Stimulated activated CD8-positive, alpha-beta memory T cell treated with anti-CD3 and anti-CD28 coated beads, Interleukin-4, amount 100 ng/mL, for 48 hours (primary cell): ENCODE measurements at places on chromosomes 13 and 19.

DNA sequence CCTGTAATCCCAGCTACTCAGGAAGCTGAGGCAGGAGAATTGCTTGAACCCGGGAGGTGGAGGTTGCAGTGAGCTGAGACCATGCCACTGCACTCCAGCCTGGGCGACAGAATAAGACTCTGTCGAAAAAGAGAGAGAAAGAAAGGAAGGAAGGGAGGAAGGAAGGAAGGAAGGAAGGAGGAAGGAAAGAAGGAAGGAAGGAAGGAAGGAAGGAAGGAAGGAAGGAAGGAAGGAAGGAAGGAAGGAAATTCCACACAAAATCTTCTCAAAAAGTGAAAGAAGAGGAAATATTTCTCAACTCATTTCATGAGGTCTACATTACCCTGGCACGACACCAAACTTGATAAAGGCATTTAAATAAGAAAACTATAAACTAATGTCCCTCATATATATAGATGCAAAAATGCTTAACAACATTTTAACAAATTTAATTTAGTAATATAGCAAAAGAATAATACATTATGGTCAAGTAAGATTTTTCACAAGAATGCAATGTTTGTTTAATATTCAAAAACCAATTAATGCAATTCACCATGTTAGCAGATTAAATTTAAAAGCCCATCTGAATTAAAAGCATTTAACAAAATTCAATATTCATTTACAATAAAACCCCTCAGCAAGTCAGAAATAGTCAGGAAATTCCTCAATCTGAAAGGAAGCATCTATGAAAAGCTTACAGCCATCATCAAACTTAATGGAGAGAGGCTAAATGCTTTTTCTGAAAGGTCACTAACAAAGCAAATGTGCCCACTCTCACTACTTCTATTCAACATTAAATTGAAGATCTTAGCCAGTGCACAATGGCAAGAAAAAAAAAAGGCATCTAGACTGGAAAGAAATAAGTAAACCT is 12.0 kb upstream of the CPB2 start:
- no peak for DNase-seq

DNA sequence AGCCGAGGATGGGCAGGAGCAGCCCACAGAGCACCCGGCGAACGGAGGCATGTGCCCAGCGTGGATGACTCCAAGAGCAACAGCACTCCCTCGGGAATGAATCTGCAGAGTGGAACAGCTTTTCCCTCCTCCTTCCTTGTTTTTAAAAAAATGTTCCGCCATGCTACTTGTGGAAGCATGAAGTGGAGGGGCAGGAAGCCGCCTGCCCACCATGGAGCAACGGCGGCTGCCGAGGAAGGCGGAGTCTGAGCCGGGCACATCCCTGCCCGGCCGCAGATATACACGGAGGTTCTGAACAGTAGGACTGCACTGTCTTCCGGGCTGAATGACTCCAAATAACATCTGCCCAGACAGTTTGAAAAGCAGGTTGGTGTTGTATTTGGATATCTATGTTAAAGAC is 65.2 kb downstream of the SOX1 start:
- DNase-seq = no peak

DNA sequence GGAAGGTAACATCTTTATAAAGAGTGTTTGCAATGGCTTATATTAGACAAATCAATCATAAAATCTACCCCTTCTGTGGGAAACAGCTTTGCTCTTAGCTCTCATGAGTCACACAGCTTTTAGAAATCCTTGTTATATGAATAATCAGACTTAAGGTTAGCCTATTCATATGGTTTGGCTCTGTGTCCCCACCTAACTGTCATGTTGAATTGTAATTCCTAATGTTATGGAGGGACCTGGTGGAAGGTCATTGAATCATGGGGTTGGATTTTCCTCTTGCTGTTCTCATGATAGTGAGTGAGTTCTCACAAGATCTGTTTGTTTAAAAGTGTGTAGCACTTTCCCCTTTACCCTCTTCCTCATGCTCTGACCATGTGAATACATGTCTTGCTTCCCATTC is 704.2 kb upstream of the KLHL1 start:
- DNase-seq = no peak

DNA sequence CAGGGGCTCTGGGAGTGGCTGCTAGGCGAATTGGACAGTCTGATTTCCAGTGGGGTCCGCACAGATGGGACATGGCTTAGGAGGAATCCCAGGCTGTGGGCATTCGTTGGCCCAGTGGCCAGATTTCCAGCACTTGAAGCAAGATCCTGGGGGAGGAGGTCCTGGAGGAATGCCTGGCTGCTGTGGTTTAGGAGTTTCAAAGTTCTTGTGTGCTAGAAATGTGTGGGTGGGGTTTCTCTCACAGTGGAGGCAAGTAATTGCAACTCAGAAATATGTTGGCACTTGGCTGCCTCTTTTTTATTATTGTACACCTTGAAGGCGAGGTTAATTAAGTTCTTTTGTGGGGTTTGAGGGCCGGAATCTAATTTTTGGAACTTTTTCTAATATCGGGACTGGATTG is 17.1 kb downstream of the IGFL3 start:
- DNase-seq = no peak

DNA sequence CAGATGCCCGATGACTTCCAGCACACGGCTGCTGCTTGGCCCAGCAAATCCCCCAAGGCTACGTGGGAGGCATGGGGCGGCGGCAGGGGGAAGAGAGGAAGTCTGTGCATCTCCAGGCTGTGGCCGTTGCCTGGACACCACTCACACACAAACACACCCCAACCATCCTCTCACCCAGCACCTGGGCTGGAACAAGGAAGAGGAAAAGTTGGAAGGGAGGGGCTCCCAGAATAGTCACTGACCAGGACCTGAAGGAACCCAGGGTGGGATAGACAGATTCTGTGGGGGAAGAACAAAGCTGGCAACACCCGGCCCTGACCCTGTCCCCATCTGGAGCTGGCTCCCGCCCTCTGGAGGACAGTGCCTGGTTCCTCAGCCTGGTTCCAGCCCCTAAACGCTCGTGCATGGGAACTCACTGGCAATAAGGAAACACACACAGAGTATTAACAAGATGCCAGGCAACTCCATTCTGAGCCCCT is 11.2 kb downstream of the PPP6R1 start:
- DNase-seq = no peak

DNA sequence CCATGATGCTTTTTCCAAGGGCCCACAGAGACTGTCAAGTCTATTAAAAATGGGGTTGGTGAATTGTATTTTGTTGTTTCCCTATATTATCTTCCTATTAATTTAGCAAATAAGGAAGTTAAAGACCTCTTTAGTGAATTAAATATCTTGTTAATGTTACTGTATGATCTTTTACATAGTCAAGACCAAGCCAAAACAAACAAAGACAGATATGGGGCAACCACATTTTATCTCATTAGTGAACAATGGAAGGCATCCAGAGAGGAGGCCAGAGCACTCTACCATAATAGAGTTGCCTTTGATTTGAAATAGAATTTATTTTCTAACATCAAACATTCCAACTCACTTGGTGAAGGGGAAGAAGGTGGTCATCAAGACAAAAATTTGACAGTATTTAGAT is 169.4 kb downstream of the B3GLCT start:
- DNase-seq = no peak

DNA sequence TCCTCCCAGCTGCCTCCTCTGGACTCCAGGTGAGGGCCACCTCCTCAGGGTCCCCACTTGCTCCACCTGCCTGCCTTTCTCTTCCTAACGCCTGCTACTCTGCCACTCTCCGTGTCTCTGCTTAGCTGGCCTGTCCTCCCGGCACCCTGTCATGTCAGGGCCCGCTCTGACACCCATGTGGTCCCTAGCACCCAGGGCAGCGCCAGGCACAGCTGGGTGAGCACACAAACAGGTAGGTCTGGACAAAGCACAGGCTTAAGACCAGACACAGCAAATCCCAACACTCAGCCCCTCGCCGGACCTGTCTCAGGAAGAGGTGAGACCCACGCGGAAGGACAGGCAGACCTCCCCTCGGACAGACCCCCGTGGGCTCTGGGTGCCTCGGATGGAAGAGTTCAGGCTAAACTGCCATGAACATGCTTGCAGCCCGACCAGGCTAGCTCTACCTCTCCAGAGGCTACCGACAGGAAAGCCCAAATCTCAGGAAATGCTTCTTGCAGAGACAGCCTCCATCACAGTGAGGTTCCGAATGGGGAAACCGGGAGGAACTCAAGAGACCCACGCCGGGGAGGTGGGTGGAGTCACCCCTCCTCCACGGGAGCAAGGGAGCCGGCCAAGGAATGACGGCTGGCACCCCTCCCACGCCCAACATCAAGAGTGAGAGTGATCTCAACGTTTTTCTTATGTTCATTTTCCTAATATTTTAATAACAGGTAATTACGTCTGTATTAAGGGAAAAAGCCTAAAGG is 12.5 kb downstream of the ZNF787 start:
- no peak for DNase-seq

DNA sequence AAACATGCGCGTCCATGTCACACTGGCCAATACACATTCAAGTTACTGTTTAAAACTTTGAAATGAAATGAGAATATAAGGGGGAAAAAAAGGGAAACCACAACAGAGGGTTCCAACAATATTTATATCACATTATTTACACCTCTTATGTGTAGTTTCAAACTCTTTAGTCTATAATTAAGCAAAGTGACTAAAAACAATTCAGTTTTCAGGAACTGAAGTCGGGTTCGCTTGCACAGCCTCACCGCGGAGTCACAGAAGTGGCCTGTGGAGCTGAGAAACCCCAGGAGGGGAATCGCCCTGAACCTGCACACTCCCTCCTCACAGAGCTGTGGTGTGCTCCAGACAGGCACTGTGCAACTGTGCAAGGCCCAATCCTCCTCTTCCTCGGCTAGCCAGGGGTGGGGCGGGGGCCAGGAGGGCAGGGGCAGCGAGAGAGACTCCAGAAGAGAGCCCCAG is 75.9 kb downstream of the STK24 start:
- DNase-seq = no peak

GRCh38 chr19:11418094-11418548 is 993 bp downstream of the RGL3 start:
- no peak for DNase-seq

- DNase-seq = no peak
Observed at GRCh38 chr19:54317108-54317964, 4.4 kb upstream of the LILRA5 start.

DNA sequence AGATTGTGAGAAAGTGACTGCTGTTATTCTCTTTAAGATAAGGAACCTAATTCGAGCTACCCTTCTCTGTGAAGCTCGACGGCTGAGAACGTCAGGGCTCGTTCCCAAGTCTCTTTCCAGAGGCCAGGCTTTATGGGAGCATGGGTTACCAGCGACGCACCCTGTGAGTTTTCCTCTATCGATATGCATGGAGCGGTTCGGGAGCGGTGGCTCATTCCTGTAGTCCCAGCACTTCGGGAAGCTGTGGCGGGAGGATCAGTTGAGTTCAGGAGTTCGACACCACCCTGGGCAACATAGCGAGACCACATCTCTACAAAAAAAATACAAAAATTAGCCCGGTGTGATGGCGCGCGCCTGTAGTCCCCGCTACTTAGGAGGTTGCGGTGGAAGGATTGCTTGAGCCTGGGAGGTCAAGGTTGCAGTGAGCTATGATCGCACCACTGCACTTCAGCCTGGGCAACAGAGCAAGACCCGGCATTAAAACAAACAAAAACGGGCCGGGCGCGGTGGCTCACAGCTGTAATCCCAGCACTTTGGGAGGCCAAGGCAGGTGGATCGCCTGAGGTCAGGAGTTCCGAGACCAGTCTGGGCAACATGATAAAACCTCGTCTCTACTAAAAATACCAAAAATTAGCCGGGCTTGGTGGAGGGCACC is 681 bp upstream of the ZNF606 start:
- no peak for DNase-seq
